Renal pelvis (tissue), 12 donors: ENCODE measurements at places on chromosomes 1 and 21. TPM values are rescaled to one million over a fixed set of nuclear protein-coding genes. Genes with fewer than 3 reads are reported as not detected.

- no peak for DNase-seq
These were observed 871 bp downstream of the TUFT1 start for GRCh38 chr1:151540982-151541377.

GRCh38 chr1:75129660-75129982 lies 4.6 kb upstream of the LHX8 start:
- DNase-seq: no peak

DNA sequence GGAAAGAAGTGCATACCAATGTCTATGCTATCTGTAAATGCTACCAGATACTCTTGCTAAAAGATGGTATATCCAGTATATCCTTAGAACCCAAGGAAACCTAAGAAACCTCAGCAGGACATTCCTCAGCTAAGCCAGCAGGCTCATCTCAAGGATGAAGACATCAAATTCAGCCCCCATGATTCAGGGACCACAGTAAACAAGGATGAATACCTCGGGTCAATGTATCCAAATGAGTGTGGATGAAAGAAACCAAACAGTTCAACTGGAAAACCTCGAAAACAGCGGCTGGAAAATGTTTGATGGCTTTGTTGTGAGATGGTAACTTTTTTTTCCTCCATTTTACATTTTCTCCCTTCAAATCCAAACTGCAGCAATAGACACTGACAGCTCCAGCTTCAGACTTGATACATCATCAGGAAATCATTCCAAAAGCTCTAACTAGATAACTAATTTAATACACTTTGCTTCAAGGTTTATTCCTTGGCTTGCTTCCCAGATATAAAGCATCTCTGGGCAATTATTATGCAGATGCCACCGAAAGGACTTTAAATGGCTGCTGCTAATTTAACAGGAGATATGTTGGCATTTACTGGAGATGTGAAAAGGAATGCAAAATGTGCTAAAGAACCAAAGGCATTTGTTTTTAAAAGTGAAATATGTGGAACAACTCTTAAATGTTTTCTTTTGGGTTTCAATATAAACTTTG lies 73.6 kb downstream of the SMYD2 start:
- DNase-seq: no peak

DNA sequence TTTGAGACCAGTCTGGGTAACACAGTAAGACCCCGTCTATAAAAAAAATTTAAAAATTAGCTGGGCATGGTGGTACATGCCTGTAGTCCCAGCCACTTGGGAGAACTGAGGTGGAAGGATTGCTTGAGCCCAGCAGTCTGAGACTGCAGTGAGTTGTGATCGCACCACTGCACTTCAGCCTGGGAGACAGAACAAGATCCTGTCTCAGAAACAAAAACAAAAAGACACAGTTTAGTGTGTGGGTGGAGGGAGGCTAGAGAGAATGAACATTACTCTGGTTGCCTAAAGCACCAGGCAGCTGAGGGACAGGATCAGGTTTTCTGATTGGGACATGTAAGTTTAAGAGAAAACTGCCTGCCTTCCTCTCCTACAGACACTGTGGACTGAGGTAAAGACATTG lies 42.3 kb downstream of the VAMP4 start:
- DNase-seq: peak; percentile 31

- DNase-seq: no peak
These were observed 411.6 kb downstream of the MATN1 start for GRCh38 chr1:30311749-30312148.

GRCh38 chr1:6795661-6796060 lies 10.4 kb downstream of the CAMTA1 start:
- DNase-seq: no peak

DNA sequence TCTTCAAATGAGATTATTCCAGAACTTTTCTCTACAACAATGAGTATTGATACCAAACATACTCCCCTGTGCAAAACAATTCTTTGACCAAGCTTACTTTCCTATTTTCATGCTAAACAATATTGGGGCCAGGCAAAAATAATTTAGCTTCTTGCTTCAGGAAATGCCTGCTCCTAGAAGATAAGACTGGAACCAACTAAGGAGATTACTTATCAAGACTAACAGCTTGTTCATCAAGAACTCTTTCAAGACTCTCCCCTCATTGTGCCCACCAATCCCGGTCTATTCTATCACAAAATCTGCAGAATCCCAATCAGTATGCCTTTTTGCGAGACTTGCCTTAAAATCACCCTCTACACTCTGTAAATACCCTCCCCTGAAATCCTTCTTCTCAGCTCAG lies 536.6 kb downstream of the RWDD3 start:
- no peak for DNase-seq

- no peak for DNase-seq
These were observed 9.6 kb downstream of the ARHGEF16 start for GRCh38 chr1:3463891-3464648.

GRCh38 chr1:214058076-214058475 lies 70.3 kb downstream of the PROX1 start:
- DNase-seq: no peak

GRCh38 chr1:112866151-112866550 lies 89.8 kb downstream of the SLC16A1 start:
- DNase-seq: no peak

GRCh38 chr1:27427816-27428315 lies 35.4 kb downstream of the GPR3 start:
- DNase-seq: no peak

DNA sequence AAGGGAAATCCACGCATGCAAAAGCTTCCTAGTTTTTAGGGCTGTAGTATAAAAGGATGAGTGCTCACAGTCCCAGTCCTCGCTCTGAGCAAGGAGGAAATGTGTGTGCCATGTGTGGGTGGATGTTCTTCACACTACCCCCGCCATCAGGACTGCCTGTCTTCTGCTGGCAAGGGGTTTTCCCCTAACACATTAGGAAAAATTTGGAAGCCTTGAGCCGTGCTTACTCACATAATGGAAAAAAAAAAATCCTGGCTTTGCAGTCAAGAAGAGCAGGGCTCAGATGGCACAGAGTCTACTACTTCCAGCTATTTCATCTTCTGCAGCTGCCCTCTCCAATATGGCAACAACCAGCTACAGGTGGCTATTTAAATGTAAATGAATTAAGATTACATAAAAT lies 363.1 kb downstream of the PLPP3 start:
- DNase-seq: no peak

- DNase-seq: no peak
These were observed 61.6 kb downstream of the FHAD1 start for GRCh38 chr1:15308621-15309027.

GRCh38 chr1:47711848-47712492 lies 274.1 kb downstream of the FOXD2 start:
- DNase-seq: no peak

DNA sequence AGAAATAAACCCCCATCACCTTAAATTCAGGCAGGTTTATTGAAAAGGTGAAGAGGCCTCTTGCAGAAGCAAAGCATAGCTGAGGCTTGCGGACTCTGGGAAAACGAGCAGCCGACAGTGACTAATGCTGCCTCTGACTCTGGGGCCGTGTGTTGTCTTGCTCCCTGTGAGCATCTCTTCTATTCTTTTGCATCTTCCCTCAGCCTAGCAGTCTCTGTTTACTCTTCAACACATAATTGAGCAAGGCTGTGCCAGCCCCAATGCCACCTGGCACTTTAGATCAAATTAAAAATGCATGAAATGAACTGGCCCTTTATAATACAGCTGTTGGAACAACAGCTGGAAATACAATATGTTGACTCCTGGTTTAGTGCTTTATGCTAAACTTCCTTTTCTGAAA lies 18.4 kb upstream of the REG4 start:
- DNase-seq: no peak

GRCh38 chr1:6150006-6150938 lies 29.8 kb downstream of the CHD5 start:
- DNase-seq: no peak

- no peak for DNase-seq
These were observed 10.0 kb upstream of the GJB5 start for GRCh38 chr1:34744851-34745250.

GRCh38 chr1:172533513-172534151 lies 682 bp downstream of the SUCO start:
- peak; percentile 66 for DNase-seq

DNA sequence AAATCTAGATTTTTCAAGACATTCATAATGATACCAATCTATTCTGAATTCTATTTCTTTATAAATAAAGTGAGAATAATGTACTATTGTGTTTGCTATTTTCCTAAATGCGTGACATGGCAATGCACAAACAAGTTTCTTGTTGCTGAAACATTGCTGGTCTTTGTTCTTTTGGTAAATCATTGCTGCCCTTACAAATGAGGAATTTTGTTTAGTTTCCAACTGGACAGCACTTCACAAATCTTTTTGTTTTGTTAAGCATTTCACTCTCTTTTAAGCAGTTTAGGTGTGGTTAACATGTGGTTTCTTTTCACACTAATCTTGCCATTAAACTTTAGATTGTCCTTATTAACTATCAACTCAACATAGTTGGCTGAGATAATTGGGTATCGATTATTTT lies 94.6 kb downstream of the LRRC7 start:
- no peak for DNase-seq

GRCh38 chr21:37374027-37374426 lies 7.5 kb downstream of the DYRK1A start:
- no peak for DNase-seq

- peak; percentile 15 for DNase-seq
These were observed 169.6 kb upstream of the LHX8 start for GRCh38 chr1:74964508-74965102.

GRCh38 chr1:29713857-29714256 lies 477.5 kb downstream of the PTPRU start:
- DNase-seq: no peak

GRCh38 chr1:119713039-119713748 lies 1.5 kb downstream of the PHGDH start:
- no peak for DNase-seq

DNA sequence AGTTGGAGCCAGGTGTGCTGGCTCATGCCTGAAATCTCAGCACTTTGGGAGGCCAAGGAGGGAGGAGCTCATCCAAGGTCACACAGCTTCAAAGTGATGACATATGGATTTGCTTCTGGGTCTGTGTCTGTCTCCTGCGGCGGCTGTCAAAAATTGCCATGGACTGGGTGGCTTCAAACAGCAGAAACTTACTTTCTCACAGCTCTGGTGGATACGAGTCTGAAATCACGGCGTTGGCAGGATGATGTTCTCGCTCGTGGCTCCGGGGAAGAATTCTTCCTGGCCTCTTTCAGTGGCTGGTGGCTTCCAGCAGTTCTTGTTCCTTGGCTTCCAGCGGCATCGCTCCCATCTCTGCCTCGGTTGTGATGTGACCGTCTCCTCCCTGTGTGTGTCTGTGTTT lies 314.8 kb upstream of the C1orf174 start:
- no peak for DNase-seq

DNA sequence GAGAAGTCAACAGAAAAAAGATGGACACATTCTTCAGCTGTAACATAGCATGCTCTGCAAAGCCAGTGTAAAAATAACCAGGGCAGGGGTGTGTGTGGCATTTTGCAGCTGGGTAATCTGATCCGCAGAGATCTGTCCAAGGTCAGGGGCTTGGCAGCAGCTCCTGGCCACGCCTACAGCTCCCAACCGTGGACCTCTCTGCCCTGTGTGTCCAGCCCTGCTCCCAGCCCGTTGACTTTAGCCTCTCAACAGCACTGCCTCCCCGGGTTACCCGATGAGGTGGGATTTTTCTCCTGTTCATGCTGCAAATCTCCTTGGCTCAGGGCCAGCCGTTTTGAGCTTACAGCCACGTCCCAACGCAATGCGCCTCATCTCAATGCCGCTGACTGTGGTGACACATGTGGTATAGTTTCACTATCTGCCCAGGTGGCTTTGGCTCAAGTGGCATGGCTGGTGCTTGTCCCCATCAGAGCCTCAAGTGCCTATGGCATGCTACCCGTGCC lies 68.1 kb downstream of the VWA5B1 start:
- peak; percentile 47 for DNase-seq

GRCh38 chr1:46822248-46822826 lies 23.5 kb downstream of the CYP4B1 start:
- DNase-seq: no peak

- no peak for DNase-seq
These were observed 97.1 kb upstream of the DAB1 start for GRCh38 chr1:57520743-57521515.

DNA sequence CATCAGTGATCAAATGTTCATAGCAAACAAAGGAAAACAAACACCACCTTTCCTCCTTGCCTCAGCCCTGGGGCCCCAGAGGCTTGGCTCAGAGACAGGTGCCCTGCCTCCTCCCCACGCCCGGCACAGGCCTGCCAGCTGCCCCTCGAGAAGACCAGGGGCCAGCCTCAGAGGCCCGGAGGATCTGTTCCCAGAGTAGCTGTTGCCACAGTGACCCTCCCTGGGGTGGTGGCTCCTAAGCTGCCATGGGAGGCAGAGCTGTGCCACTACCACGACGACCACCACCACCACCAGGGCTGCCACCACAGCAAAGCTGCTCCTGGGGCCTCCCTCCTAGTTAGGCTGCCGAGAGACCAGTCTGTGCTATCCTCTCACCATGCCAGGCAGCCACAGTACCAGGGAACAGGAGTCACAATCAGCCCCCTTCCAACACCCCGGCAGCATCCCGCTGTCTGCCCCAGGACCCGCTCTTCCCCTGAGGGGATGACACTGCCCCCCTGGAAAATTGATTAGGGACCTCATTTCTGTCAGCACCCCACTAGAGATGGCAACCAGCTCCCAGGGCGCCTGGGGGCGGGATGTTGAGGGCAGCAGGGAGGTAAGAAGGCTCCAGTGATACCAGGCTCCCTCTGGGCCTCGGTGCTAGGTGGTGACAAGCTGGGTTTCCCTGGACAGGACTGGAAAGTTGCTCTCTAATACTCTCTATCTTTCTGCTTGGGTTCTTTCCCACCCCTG lies 30.5 kb downstream of the KCNC4 start:
- no peak for DNase-seq

GRCh38 chr1:185492089-185492825 lies 175.2 kb upstream of the IVNS1ABP start:
- no peak for DNase-seq

- DNase-seq: peak; percentile 58
These were observed at the start of gene PADI2 for GRCh38 chr1:17119076-17119772. PADI2 (minus strand) TSS chr1:17119451; CDS start chr1:17119371, 80 bp downstream.

GRCh38 chr1:15008783-15009729 lies 144.5 kb upstream of the TMEM51 start:
- DNase-seq: no peak

GRCh38 chr1:69295265-69295664 lies 272.5 kb upstream of the LRRC7 start:
- DNase-seq: no peak

ORC1 gene
- 7.5 TPM for polyA plus RNA-seq

C21orf91 gene
- 24.1 TPM for polyA plus RNA-seq

SELENBP1 gene
- polyA plus RNA-seq: 50.7 TPM

SAMSN1 gene
- 2.9 TPM for polyA plus RNA-seq

PLEKHN1 gene
- 0.26 TPM for polyA plus RNA-seq

CDC42 gene
- 329 TPM for polyA plus RNA-seq

SLC6A17 gene
- polyA plus RNA-seq: 0.41 TPM

TRIM67 gene
- 0.10 TPM for polyA plus RNA-seq

GPR52 gene
- not detected for polyA plus RNA-seq

GJA5 gene
- 31.7 TPM for polyA plus RNA-seq

HES2 gene
- 0.46 TPM for polyA plus RNA-seq

HDGF gene
- 298 TPM for polyA plus RNA-seq

NFASC gene
- polyA plus RNA-seq: 16.6 TPM

CFAP74 gene
- polyA plus RNA-seq: 0.53 TPM

OR2G6 gene
- polyA plus RNA-seq: not detected

KIF26B gene
- polyA plus RNA-seq: 39.3 TPM

ARHGEF2 gene
- polyA plus RNA-seq: 77.3 TPM

HMGCS2 gene
- polyA plus RNA-seq: 117 TPM
